ENCODE measurements at places on chromosomes 16 and 17. TPM values are rescaled to one million over a fixed set of nuclear protein-coding genes. Genes with fewer than 3 reads are reported as not detected.

Gene BCKDK
- 19.7 TPM for total RNA-seq

Gene SNX11
- 19.5 TPM for total RNA-seq

Gene RTN4RL1
- 0.57 TPM for total RNA-seq

Gene CA4
- not detected for total RNA-seq

Gene EFNB3
- not detected for total RNA-seq

DNA sequence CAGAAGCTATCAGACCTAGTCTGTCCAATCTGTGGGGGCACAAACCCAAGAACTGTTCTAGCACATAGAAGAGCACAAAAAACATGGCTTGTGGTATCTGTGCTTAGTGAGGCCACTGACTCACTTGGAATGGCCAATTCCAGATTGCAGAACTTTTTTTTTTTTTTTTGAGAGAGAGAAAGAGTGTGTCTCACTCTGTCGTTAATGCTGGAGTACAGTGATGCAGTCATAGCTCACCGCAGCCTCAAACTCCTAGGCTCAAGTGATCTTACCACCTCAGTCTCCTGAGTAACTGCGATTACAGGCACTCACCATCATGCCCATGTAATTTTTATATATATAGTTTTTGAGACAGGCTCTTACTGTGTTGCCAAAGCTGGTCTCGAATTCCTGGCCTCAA lies 77.2 kb upstream of the CLEC3A start:
- H3K4me1 ChIP-seq, result no peaks in the 10 kb centered on the region
- no peak for DNase-seq
- H3K27me3 ChIP-seq, result peaks cover 21% of the 10 kb centered on the region
- H3K27ac ChIP-seq, result no peak overlapping the region

GRCh38 chr16:75305364-75306098 lies 54.1 kb upstream of the BCAR1 start:
- peaks cover 47% of the 10 kb centered on the region for H3K36me3 ChIP-seq
- peaks cover 33% of the 10 kb centered on the region for H3K4me1 ChIP-seq
- no peak overlapping the region for H3K4me3 ChIP-seq
